Renal cortical epithelial cell (primary cell): ENCODE measurements at places on chromosomes 5 and 9.

- no peak for DNase-seq
Measured at GRCh38 chr5:158203261-158203660, 344.3 kb upstream of the CLINT1 start.

DNA sequence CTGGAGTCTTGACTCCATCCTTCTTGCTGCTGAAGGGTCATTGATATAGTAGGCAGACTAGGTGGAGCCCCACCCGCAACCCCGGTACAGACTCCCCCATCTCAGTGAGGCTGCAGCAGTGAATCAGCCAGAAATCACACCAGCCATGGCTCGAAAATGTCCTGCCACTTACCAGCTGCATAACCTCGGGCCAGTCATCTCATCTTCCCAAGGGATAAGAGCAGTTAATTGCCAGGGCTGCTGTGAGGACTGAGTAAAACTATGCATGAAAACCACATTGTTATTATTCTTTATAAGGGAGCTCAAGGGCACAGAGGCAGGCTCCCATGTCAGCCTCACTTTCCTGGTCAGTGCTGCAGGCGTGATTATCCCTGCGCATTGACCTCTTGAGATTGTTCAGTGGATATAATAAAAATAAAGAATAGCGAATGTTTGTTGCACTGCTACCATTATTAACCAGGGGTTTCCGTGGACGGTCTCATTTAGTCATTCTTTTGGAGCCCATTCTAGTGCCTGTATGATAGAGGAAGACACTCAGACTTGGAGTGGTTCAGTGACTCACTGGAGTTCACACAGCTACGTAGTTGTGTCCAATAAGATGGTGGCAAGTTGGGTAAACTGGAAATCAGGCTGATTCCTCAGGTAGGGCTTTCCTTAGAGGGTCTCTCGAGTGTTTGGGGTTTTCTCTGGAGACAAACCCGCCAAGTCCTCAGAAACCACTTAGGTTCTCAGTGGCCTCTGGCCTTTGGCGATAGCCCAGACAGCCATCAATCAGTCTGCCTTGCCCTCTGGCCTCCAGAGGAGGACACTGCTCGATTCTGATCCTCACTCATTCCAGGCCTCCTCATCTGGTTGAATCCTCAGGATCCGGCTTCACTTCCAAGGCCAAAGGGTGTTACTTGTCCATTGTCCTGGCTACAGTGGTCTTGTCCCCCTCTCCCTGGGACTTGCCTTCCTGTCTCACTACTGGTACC, 39.9 kb downstream of the COL15A1 start:
- peak; percentile 25 for DNase-seq

DNA sequence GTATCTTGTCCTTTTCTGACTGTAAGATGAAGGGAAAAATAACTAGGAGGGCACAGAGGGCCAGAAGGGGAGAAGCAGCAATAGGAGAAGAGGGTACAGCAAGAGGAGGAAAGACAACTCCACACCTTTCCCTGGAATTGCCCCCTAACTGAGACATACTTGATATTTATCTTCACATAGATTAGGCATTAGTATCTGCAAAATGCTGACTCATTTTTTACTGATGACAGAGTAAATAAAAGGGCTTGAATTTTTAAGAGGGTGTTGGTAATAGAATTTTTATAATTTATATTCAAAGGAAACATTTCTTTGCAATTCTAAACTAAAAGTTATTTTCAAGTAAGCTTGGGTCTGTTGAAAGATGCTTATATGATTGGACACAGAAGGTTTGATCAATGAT, 86.8 kb upstream of the PRRC1 start:
- no peak for DNase-seq

GRCh38 chr9:100725371-100725770, 147.5 kb downstream of the CAVIN4 start:
- no peak for DNase-seq

DNA sequence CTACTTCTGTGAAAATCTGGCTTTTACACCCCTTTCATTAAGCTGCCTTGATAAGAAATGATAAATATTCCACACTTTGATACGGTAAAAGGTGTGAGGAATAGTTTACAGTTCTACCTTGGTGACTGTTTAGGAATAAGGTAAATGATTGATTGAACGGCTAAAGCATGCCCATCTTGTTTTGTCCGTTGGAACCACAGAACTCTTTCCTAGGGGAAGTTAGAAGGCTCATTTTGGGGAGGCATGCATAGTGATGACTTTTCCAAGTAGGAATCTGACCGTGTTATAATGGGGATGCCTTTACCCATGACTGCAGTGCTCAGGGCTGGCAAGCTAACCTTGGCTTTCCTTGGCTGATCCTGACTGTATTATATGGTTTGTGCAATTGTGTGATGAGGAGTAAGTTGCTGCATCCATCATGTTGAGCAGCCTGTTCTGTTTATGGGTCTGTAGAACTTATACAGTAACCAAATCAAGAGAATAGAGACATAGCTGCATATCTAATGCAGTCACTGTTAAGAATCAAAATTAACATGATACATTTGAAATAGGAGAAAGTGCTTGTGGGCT, 24.5 kb downstream of the PCSK5 start:
- peak; percentile 91 for DNase-seq
